ENCODE measurements at places on chromosomes 7 and 10.

- DNase-seq: no peak
Observed at GRCh38 chr7:29467193-29467926, 96.3 kb upstream of the PRR15 start.

GRCh38 chr10:68221196-68221595 is 10.7 kb downstream of the ATOH7 start:
- DNase-seq: no peak

DNA sequence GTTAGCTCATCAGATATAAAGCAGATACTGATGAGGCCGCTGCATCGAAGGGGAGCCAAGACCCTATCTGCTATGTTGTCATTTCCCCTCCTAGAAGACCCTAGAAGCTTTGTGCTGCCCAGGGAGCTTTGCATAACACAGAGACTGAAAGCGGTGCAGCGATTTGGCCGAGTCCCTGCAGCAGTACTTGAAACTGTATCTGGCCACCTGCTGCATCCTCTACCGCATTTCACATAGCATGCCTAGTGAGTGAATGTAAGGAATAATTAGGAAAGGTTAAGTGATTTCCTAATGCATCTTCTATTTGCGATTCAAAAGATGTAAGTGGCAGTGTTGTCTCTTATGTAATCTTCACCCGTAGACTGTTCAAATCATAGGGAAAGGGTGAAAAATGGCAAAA is 106.7 kb downstream of the LRMDA start:
- no peak for DNase-seq

DNA sequence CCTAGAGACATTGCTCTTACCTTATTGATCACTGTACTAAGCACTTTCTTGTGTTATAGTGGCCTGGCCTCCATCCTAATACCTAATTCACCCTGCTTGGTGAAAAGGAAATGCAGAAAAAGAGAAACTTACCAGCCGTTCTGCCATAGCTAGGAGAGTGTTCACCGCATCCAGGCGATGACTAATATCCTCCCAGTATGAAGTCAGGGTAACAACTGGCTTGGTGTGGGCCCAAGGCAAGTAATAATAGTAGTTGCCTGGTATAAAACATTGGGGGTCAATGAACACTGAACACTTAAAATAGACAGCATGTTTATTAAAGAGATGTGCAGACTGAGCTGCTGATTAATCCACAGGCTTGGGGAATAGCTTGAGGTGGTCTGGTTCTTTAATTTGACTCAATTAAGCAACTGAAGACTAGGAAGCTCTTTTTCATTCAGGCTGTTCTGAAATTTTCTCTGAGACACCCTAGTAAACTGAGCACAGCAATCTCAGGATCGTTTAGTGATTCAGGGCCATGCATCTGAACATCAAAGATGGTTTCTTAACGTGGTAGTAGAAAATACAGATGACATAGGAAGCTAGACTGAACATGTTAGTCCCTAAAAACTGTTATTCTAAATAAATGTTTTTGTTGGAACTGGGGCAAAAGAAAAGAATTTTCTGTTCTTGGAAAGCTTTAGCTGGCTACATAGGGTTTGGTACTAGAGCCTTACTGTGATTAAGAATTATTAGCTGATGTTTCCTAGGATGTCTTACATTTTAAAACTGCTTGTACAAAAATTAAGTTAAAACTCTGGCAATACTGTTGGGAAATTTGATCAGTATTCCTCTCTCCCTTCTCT is 102.2 kb downstream of the MYOF start:
- no peak for DNase-seq

- DNase-seq: no peak
Observed at GRCh38 chr10:90288391-90288933, 569.4 kb downstream of the HTR7 start.

DNA sequence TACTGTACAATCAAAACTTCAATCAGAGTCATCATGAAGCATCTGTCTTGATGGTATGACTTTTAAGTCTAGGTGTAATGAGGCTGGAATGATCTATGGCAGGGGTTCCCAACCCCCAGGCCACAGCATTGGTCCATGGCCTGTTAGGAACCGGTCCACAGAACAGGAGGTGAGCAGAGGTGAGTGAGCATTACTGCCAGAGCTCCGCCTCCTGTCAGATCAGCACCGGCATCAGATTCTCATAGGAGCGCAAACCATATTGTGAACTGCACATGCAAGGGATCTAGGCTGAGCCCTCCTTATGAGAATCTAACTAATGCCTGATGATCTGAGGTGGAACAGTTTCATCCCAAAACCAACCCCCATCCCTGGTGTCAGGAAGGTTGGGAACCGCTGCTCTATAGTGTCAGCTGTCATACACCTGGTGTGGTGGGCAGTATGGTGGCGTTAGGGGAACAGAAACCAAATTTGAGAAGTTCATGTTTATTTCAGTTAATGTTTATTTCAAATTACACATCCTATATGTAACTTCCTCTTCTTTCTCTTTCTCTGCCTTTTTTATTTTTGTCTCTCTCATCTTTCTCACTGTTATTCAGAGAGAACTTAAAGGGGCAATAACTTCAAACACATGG is 432.6 kb downstream of the TNS3 start:
- DNase-seq: no peak

DNA sequence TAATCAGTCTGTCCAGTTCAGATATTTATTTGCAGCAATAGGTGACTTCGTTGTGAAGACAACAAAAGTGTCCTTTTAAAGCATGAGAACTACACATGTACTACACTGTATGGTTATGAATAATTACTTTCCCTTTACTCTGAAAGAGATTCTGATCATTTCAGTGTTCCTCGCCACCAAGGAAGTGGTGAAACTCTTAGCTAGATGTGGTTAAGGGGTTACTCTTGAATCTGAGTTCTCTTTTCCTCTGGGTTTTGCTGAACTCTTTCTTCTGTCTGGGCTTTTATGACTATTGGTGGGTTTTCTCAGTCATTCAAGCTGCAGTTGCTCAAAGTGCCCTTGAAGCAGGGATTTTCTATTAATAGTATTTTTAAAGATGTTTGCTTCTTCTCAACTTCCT is 127.9 kb upstream of the SEM1 start:
- DNase-seq: no peak

DNA sequence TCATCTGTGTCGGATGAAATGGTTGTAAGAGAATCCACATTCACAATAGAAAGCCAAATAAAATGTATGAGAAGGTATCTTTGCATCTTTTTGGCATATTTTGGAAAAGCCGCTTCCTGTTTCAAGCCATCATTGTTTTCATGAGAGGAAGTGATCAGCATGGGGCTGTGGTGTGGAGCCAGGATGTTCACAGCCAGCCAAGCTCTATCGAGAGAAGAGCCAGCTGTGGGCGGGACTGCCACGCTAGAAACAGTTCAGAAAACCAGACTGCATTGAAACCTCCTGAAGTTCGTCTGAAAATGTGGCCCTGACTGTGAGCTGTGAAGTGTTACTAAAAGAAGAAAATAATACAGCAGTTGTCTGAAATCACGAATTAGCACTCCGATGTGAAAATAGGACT is 21.2 kb upstream of the NPS start:
- DNase-seq: no peak

- no peak for DNase-seq
Observed at GRCh38 chr10:26481914-26482550, 43.9 kb downstream of the APBB1IP start.

GRCh38 chr10:72006026-72006425 is 41.8 kb downstream of the CHST3 start:
- DNase-seq: no peak

- no peak for DNase-seq
Observed at GRCh38 chr10:131775433-131775832, 125.4 kb upstream of the PPP2R2D start.

- DNase-seq: no peak
Observed at GRCh38 chr7:129789652-129790051, 163.1 kb downstream of the UBE2H start.

GRCh38 chr7:16233517-16233916 is 187.8 kb downstream of the CRPPA start:
- DNase-seq: no peak

GRCh38 chr7:135480966-135481597 is 28.8 kb downstream of the CNOT4 start:
- no peak for DNase-seq
